Stimulated activated CD4-positive, alpha-beta T cell treated with anti-CD3 and anti-CD28 coated beads, TNF-alpha, amount 100 ng/mL, for 1 hour (primary cell): ENCODE measurements at places on chromosomes 1 and 21.

DNA sequence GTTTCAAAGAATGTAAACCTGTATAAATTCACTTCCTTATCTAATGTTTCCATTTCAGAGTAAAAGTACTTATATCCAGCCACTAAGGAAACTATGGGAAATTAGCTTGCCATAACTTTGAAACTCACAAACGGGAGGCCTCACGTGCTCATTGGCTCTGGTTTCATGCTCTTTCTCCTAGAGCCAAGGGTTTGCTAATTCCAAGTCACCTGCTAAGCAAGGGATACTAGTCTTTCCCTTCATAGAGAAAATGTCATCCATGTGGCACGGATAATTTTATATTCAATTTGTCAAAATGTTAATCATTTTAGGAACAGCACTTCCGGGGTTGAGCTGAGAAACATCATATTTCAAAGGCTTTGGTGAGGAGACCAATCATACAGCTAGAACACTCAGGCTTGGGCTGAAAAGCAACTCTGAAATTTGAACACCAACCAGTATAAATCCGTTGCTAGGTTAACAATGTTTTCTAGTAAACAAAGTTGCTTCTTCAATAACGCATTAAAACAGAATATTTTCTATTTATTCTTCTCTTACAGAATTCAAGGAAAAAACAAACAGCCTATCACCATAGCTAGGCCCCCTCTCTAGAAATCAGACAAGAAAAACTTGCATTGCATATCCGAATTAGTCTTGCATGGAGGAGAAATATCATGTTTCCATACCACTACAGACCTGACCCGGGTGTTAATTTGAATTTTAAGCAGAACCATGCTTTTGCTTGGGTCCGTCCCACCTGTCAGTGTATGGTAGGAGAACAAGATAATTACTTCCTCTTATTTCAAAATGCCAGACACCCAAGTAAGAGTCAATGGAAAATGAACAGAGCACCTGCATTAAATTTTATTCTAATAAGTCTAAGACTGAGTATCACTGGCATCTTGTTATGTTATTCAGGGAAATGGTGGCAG, 196.1 kb upstream of the ESRRG start:
- DNase-seq: no peak

GRCh38 chr1:168396508-168396907, 115.8 kb downstream of the TBX19 start:
- DNase-seq: no peak

DNA sequence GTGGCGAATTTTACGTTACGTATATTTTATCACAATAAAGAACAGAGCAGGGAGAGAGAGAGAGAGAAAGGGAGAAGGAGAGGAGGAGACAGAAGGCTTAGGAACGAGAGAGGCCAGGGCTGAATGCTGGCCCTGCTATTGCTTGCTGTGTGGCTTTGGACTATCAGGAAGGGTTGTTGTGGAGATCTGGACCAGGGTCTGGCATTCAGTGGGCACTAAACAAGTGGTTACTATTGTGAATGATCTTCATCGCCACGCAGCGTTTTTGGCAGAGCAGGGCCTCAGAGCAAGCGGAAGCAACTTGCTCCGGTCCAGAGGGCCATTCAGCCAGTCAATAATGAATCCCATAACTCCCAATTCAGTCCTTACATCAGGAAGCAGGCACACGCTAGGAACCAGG, 26.4 kb downstream of the PIK3C2B start:
- no peak for DNase-seq

DNA sequence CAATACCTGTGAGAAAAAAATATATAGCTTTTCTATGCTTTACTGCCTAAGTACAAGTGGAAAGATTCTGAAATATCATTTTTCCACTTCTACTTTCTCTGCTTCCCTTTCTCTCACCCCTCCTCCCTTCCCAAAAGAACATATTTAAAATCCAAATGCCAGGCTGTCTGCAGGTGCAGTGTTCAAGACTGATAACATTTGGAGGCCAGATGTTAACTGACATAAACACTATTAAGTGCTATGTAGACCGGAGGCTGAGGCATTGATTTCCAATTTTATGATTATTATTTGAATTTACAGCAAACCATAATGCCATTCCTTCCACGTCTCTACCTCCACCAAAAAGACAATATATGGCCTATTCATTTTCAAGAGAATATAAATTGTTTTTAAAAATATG, 296.9 kb upstream of the SGIP1 start:
- no peak for DNase-seq

- no peak for DNase-seq
Observed at GRCh38 chr1:47549532-47549931, 111.7 kb downstream of the FOXD2 start.

DNA sequence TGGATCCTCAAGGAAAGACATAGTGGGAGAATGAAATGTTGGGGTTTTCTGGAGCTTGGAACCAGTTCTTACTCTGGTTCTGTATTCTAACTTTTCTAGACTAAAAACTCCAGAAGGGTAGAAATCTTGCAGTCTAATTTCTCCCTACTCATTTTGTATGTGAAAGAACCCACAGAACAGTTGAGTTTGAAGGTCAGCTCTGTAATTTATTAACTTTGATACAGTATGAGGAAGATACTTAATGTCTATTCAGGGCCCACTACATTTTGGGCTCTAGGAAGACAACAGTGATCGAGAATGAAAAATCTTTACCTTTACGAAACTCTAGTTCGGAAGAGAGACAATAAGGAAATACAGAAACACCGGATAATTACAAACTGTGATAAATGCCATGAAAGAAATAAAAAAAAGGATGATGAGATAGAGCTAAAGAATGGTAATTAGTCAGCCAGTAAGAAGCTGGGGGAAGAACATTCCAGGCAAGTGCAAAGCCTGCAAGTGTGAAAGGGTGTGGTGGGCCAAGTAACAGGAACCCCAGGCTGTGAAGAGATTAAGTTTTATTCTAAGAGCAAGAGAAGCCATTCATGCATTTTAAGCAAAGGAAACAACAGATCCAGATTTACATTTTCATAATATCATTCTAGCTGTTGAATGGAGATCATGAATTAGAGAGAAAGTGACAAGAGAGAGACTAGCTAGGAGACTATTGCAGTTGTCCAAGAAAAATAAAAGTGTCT, 159.9 kb upstream of the HMCN1 start:
- DNase-seq: no peak

- no peak for DNase-seq
Observed at GRCh38 chr21:30880914-30881313, 466 bp downstream of the KRTAP11-1 start.

GRCh38 chr1:166971252-166971651, 4.1 kb downstream of the ILDR2 start:
- no peak for DNase-seq

DNA sequence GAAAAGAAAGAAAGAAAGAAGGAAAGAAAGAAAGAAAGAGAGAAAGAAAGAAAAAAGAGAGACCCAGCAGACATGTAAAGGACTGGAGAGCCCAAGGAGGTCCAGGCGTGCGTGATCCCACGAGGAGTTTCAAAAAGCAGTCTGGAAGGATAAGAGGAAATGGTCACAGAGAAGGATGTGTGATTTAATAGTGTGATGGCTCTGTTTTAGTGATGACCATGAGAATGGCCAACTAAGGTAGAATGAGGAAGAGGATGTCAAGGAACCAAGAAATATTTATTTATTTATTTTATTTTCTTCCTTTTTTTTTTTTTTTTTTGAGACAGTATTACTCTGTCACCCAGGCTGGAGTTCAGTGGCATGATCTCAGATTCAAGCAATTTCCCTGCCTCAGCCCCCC, 25.5 kb downstream of the PTGS2 start:
- no peak for DNase-seq

DNA sequence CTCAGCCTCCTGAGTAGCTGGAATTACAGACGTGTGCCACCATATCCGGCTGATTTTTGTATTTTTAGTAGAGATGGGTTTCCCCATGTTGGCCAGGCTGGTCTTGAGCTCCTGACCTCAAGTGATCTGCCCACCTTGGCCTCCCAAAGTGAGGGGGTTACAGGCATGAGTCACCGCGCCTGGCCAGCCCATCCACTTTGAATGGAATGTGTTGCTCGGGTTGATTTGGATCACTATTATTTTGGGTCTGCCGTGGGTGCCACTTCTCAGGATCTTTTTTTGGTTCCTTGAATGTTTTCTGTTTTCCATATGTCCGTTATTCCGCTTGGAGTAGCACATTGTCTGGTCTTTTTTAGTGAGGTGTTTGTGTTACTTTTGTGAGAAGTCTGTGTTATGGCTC, 17.0 kb downstream of the PCNT start:
- DNase-seq: no peak

DNA sequence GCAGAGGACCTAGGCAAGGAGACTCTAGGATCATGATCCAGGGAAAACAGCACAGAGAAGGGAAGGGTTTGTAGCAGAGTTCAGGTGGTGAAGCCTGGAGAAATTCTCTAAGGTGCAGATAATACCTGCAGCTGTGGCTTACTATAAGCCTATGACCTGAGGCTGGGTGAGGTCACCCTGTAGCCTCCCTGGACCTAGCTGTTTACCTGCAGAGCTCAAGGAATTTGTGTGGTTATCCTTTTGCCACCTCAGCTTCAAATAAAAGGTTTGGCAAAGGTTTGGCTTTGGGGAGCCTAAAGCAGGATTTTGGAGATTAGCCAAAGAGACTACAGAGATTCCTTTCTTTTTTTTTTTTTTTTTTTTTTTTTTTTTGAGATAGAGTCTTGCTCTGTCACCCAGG, 79.5 kb upstream of the ZNF648 start:
- DNase-seq: no peak

DNA sequence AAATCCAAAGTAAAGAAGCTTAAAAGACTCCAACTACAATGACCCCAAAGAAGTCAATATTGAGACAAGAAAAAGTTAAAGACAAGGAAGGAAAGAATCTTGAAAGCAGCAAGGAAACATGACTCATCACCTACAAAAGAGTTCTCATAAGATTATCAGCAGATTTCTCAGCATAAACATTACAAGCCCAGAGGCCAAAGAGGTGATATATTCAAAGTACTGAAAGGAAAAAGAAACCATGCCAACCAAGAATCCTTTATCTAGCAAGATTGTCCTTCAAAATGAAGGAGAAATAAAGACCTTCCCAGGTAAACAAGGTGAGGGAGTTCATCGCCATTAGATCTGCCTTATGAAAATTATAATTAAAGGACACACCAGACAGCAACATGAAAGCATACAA, 49.8 kb downstream of the CSMD2 start:
- DNase-seq: no peak

GRCh38 chr1:5640845-5641244, 351.4 kb downstream of the NPHP4 start:
- DNase-seq: no peak

GRCh38 chr1:4684136-4684535, 29.7 kb downstream of the AJAP1 start:
- DNase-seq: no peak

DNA sequence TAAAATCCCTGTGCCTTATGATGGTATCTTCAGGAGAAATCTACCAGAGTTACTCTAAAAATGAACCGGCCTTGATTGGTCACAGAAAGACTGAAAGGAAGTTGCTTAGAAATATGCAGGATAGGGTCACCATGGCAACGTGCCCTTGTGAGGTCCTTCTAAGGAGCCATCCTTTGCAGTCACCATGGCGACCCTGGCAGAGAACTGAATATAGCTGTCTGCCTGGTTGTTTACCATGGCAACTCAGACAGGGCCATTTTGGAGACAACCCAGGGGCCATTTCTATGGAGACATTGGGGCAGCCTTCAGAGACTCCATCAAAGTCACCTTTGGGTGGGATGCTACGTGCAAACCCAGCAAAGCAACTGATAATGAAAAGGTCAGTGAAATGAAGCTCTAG, 43.0 kb downstream of the SNX7 start:
- DNase-seq: no peak

DNA sequence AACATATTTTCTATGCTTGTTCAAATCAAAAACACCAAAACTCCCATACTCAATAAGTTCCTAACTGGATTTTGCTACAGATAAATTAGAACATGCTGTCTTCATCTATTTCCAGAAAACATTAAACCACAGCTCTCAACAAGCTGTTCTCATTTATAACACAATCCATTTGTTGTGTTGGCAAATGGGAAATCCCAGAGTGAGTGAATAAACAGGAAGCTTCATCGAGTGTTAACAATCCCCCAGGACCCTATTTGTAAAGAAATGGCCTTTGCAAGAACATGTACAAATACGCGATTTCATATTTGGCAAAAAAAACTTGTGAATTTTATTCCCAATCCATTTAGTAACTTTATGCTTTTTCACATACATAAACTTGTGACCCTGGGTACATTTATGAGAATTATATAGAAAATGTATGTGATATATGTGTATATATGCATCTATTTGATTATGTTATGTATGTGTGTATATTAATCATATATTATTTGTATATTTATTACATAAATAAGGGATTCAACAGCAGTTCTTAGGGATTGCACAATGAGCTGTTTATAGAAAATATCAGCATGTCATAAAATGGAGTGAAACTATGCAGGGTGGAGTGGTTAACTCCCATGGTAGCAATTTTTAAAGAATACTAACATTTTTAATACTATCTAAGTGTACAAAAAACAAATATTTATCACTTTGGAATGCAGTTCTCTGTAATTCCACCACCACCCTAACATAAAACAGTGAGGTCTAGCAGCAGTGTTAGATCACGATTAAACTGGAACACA, 160.0 kb downstream of the NEGR1 start:
- DNase-seq: no peak

GRCh38 chr1:51422367-51423072, 92.2 kb upstream of the TTC39A start:
- DNase-seq: no peak

- no peak for DNase-seq
Observed at GRCh38 chr1:245856944-245857531, 650.0 kb downstream of the SMYD3 start.

GRCh38 chr1:39091845-39092645, 65.9 kb downstream of the NDUFS5 start:
- DNase-seq: no peak

- DNase-seq: no peak
Observed at GRCh38 chr1:182682898-182683501, 1.4 kb downstream of the RGS8 start.

DNA sequence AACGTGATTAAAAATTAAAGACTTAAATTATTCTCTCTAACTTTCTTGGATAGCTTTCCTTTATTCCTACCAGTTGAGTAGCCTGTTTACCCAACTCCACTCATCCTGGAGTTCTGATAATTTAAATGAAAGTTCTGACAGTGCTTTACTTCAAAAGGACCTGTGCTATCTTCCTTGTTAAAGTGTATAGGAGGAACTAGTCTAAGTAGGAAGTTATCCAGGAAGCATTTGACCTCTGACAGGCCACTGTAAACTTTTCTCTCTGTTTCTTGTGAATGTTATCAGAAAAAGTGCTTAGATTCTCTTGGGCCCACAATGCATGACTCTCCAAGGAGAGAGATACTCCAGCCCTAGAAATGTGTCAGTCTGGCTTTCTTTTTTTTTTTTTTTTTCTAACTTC, 9.2 kb downstream of the UAP1 start:
- DNase-seq: no peak

GRCh38 chr1:45677751-45678245, 8.5 kb downstream of the GPBP1L1 start:
- DNase-seq: no peak

GRCh38 chr1:68383092-68383491, 66.7 kb downstream of the RPE65 start:
- DNase-seq: no peak

DNA sequence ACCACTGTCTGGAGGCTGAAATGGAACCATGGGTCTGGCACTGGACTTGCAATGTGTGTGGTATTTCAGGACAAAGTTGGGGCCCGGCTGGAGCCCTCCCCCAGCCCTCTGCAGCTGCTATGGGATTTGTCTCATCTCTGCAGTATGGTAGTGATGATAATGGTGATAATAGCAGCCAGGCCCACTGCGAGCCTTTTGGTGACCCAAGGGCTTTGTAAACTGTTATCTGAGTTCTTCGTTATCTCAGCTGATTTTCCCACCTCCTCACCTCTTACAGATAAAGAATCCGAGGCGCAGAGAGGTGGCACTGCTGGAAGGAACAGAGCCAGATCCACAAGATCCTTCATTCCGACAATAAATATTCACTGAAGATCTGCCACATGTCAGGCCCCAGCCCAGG, 11.7 kb upstream of the WNT4 start:
- DNase-seq: no peak
